ENCODE measurements at places on chromosomes 7 and 10.

- no peak for DNase-seq
These were observed 53.1 kb downstream of the INPP5F start for GRCh38 chr10:119778776-119779445.

DNA sequence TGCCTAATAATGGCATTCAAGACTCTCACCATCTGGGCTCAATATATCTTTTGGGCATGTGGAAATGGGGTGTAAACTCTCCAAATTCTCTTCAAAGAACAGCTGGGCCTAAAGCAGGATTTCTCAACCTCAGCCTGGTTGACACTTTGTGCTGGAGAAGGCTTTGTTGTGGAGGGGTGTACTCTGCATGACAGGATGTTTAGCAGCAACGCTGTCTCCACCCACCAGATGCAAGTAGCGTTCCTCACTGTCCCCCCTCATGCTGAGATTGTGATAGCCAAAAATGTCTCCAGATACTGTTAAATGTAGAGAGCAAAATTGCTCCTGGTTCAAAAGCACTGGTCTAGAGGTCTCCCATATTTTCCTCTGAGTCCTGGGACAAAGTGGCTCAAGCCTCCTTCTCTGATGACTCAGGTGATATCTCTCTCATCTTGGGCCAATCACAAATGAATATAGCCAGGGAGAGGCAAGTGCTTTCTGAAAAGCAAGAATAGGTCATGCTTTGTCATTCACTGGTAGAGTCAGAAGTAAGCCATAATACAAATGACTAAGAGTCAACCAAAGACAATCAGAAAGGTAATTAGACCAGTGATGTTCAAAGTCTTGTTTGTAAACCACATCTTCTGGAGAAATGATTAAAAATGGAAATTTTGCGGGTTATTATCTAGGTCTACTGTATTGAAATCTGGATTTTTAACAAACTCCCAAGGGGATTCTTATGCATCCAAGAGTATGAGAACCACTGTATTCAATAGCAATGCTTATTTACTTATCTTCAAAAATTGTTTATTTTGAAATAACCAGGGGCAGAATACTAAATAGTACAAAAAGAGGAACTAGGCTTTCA lies 330.8 kb downstream of the PTEN start:
- no peak for DNase-seq

DNA sequence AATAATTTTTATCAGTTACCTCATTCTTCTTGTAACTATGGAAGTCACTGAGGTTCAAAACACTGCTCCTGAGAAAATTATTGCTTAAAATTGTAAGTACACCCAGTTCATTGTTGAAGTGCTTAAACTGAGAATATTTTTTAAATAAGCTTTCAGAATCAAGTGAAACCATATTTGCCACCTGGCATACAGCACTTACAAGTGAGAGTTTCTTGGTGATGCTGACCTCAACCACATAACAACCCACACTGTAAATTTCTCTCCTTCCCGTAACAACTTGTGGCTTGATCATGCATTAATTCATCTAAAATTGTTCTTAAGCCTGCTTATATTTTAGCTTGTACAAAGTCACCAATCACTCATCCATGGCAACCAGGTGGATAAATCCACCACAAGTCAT lies 34.0 kb downstream of the IMMP2L start:
- DNase-seq: no peak

DNA sequence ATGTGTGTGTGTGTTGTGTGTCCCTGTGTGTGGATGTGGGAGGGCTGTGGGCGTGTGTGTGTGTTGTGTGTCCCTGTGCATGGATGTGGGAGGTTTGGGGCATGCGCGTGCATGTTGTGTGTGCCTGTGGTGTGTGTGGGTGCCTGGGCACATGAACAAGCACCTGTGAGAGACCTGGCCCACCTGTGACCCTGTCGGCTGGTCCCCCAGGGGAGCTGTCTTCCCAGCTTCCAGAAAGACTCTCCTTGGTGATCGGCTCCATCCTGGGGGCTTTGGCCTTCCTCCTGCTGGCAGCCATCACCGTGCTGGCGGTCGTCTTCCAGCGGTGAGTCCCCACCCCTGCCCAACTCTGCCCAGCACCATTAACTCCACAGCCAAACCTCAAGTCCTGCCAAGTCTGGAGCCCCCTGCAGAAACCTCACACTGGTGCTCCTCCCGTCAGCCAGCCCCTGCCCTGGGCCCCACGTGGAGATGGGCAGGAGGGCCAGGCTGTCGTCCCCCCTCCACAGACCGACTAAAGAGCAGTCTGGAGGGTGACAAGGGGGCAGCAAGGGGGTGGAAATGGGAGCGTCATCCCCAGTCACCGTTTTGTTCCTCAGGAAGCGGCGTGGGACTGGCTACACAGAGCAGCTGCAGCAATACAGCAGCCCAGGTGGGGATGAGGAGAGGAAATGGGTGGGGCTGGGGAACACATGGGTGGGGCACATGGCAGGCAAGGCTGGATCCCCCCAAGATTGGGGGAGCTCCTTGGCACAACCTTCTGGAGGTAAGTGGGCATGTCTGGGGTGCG lies 12.7 kb downstream of the EPHB6 start:
- no peak for DNase-seq

DNA sequence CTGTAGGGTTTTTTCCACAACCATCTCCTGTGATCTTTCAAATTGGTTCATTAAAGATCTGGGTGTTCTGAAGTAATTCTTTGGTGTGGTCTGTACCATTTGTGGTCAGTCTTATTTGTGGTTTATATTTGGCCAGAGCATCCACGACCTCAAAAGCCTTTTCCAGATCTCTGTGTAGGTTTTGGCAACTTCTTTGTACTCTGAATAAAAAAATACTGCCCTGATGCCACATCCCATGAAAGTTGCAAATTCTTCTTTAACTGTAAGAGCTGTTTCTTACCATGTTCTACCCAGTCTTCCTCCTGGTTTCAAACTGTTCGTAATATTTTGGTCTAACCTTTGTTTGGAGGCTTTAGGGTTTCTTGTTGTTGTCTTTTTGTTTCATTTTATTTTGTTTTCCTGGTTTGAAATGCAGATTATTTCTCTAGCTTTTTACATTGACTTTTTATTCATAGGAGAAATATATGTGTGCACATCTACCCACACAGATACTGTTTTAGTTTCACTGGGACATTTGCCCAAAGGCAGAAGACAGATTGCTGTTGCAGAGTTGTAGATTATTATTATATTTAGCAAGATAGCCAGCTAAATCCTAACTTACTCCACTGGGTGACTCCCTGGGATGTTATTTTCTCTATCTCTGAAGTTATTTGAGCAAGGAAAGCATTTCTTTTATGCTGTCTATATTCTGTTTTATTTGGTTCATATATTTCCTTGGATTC lies 123.2 kb upstream of the SAMD8 start:
- DNase-seq: no peak

Data from neural progenitor cell (in vitro differentiated cells).